ENCODE measurements at places on chromosomes 3 and 15.

DNA sequence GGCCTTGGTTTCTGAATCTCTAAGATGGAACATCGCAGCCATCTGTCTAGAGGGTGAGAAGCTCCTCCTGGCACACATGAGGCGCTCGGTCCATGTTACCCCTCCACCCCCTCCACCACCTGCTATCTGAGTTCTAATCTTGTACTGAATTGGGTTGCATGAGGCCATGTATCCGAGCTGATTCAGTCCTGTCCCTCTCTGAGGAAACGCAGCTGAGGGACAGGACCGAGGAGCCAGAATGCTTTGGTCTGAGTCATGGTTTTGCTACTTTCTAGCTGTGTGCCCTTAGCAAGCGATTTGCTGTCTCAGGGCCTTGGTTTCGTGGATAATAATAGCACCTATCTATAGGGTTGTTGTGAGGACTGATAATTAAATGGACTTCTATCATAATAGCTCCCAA lies 87.8 kb upstream of the SEC13 start:
- no peak for DNase-seq

- no peak for DNase-seq
Observed at GRCh38 chr3:132857317-132857716, 135.1 kb upstream of the NPHP3 start.

DNA sequence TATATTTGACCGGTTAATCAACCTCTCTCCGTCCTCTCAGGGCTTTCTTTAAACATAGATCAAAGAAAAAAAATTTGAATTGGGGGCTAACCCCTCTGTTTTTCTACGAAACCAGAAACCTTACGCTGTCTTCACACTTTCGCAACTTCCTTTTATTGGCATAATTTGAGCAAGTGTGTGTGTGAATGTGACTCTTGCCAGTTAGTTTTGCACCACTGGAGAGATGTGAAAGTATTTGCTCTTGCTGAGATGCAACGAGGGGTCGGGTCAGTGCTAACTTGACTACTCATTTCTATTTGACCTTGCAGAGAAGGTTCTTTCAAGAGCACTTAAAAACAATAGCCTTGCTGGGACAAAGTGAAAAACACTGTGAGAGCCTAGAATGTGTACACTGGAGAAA lies 81.2 kb downstream of the FAM43A start:
- no peak for DNase-seq

DNA sequence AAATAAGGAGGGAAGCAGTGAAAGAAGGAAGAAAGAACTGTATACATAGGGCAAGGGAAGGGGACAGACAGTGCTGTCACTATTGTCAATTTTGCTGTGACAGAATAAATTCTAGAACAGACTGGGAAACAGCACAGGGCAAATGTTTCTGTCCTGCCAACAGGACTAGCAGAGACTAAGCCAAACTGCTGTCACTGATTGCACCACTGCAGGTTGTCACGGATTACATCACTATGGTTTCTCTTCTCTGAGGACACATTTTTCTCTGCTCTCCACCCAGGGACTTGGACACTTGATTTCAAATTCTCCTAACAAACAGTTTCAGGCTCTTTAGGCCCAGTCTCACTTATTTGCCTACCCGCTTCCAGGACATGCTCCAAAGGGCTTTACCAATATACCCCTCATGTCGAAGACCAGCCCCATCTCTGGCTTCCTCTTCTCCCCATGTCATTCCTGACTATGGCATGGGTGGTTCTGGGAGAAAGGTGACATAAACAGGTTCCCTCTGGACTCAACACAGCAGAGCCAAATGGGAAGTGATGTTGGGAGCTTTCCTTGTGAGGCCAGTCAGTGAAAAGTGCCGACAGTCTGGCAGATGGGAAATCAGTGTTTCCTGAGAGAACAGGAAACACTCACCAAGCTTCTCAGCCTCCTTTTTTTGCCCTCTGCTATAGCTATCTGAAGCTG lies 70.2 kb upstream of the ST3GAL6 start:
- DNase-seq, result no peak

DNA sequence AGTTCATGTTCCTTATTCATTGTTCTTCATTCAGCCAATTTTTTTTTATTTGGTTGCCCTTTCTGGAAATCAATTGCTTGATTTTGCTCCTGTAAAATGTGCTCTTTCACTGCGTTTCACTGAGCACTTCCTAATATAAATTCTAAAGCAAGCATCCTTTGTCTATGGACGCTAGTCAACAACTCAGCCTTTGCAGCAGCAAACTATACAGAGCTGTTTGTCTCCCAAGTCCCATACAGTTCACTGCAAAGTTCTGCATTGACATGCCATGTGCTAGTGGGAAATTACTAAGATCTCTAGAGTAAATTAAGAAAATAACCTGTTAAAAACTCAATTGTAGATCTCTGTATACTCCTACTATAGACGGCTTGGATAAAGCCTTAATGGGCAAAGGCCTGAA lies 130.1 kb upstream of the BHLHE40 start:
- no peak for DNase-seq

All from NT2/D1 (cell line).